ENCODE measurements at places on chromosomes 13 and 19. TPM values are rescaled to one million over a fixed set of nuclear protein-coding genes. Genes with fewer than 3 reads are reported as not detected.

INSL3 gene
- not detected for total RNA-seq

KISS1R gene
- not detected for total RNA-seq

ZNF98 gene
- 2.7 TPM for total RNA-seq

IGFL3 gene
- total RNA-seq: not detected
